Activated CD8-positive, alpha-beta T cell treated with anti-CD3 and anti-CD28 coated beads for 36 hours (primary cell): ENCODE measurements at places on chromosomes 2 and 18.
A peak's percentile ranks its signal among the peaks of the same experiment; 100 is the strongest.

GRCh38 chr2:54657664-54658083 is 65.8 kb upstream of the EML6 start:
- peak; percentile 62 for DNase-seq

DNA sequence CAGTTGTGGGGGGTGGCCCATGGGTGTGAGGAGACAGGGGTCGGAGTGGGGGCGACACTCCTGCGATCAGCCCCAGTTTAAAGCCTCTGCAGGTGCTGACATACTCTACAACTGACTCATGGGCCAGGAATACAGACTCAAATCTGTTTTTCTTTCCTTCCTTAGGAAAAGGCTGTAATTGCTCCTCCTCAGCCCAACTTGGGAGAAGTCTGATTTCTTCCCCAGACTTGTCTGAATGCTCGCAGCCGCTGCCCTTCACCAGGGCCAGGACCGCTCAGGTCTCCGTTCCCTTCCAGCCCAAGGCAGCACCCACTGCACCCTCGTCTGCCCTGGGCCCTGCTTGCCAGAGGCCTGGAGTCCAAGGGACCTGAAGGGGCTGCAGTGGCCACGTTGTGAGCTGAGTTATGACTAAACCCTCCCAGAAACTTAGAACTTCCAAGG is 41.3 kb downstream of the RHOB start:
- DNase-seq: no peak

- DNase-seq: no peak
Measured at GRCh38 chr18:62186499-62186773, 420 bp downstream of the PIGN start.

- DNase-seq: no peak
Measured at GRCh38 chr2:43083710-43084698, 142.4 kb downstream of the ZFP36L2 start.

GRCh38 chr2:236879416-236879963 is 206.2 kb upstream of the COPS8 start:
- DNase-seq: no peak

DNA sequence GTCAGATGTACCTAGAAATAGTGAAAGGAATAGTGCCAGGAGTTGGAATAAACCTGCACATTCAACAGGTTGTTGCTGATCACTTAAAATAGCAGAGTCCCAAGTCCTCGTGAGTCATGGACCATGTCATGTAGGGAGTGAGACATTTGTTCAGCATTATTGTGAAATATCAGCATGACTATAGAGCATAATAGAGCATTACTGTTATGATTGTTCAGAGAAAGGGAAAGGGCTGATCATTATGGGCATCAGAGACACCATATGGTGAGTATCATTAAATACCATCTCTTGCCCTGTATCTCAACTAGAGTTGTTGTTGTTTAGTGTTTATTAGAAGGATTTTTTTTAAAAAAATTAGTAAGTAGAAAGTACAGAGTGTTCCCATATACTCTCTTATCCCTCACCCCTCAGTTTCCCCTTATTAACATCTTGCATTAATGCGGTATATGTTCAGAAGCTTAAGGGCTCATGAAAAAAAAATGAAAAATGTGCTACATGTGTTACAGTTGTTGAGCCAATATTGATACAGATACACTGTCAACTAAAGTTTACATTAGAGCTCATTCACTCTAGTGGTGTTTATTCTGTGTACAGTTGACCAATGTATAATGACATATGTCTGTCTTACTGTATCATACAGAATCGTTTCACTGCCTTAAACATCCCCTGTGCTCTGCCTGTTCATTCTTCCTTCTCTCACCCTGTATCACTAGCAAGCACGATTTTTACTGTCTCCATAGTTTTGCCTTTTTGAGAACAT is 5.7 kb downstream of the ELAC1 start:
- DNase-seq: peak; percentile 14

- peak; percentile 5 for DNase-seq
Measured at GRCh38 chr2:188870289-188870688, 103.9 kb upstream of the COL3A1 start.
